ENCODE measurements at places on chromosomes 13 and 19.

DNA sequence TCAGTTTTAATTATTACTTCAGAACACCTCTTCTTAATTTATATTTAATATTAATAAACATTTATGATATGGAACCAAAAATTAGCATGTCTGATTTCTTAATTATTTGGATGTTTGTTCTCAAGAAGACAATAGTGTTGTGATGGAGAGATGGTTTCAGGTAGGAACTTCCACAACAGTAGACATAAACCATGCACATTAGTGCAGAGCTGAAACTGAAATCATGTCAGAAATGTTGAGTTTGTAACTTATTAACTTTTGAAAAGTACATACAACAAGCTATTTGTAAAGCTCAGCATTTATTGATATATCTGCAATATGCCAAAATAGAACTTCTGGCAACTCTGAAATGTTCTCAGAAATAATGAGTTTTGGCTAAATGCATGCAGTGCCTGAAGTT lies 11.8 kb upstream of the EDNRB start:
- no peak for DNase-seq

GRCh38 chr19:784541-784940 lies 12.7 kb upstream of the PTBP1 start:
- no peak for DNase-seq

GRCh38 chr19:48401287-48401686 lies 7.8 kb downstream of the GRIN2D start:
- DNase-seq: no peak

- DNase-seq: no peak
Measured at GRCh38 chr19:6425732-6426620, 1.4 kb upstream of the KHSRP start.

DNA sequence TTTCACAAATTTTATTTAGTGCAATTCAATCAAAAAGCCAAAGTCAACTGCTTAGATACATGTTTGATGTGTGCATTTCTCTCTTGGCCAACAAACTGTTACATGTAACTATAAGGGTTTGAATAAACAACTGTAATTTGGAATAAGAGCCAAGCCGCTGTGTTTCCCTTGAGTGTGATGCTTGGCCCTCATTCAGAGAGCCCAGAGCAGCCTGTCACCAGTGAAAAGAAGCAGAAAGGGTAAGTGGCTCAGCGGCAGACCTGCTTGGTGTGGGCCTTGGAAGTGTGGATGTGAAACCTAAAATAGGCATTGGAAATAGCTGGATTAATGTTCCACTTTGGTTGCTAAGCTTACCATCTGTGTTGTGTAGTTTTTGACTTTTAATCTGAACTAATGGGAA lies 924.6 kb downstream of the OLFM4 start:
- no peak for DNase-seq

- no peak for DNase-seq
Measured at GRCh38 chr19:41746593-41747227, 8.6 kb upstream of the CEACAM6 start.

GRCh38 chr13:33152389-33152788 lies 133.2 kb downstream of the STARD13 start:
- no peak for DNase-seq

GRCh38 chr19:38155453-38155852 lies 68.6 kb downstream of the DPF1 start:
- no peak for DNase-seq

GRCh38 chr19:3028305-3029064 lies 595 bp downstream of the TLE2 start:
- no peak for DNase-seq

GRCh38 chr13:28474491-28475134 lies 20.3 kb downstream of the FLT1 start:
- no peak for DNase-seq

- no peak for DNase-seq
Measured at GRCh38 chr13:42174344-42175162, 97.4 kb upstream of the AKAP11 start.

DNA sequence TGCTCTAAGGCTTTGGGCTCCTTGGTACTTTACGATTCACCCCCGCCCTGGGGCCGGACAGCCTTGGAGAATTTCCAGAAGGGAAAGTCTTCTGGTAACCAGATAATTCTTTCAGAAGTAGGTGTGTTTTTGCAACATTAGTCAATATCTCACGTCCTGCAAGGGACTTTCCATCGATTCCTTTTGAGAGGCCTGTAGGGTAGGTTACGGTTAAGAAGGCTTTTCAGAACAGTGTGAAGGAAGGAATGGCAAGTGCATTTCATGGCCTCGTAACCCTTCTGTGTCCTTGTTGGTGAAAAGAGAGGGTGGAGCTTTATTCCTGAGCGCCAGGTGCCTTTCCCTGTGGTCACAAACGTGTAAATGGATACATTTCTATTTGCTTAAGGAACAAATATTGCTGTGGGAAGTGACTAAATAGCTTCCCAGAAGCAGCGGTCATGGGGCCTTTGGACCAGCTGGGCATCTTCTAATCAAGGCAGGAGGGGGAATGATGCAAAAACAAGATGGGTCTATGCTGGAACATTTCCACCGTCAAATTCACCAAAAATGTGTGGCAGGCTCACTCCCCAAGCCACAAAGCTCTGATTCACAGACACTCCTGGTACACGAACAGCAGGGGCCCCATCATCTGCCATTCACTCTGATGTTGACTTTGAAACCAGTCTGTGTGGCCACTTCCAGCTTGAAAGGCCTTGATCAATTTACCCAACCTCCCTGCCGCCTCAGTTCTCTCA lies 99.2 kb downstream of the ANKRD10 start:
- DNase-seq: no peak

DNA sequence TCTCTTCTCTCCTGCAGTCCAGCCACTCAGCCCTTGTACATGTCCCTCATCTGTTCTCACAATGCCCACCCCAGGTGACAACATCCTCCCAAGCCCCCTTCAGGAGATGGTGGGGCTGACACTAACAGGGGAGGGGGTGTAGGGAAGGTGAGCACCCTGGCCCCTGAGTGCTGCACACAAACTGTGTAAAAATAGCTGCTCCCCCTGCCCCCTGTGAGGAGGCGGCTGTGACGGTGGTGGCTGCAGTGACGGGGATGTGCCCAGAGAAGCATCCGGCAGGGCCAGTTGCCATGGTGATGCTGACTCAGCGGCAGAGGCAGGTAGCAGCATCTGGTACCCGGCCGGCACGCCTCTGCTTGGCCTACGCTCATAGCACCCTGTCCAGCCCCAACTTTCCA lies 13.0 kb upstream of the JUND start:
- no peak for DNase-seq

DNA sequence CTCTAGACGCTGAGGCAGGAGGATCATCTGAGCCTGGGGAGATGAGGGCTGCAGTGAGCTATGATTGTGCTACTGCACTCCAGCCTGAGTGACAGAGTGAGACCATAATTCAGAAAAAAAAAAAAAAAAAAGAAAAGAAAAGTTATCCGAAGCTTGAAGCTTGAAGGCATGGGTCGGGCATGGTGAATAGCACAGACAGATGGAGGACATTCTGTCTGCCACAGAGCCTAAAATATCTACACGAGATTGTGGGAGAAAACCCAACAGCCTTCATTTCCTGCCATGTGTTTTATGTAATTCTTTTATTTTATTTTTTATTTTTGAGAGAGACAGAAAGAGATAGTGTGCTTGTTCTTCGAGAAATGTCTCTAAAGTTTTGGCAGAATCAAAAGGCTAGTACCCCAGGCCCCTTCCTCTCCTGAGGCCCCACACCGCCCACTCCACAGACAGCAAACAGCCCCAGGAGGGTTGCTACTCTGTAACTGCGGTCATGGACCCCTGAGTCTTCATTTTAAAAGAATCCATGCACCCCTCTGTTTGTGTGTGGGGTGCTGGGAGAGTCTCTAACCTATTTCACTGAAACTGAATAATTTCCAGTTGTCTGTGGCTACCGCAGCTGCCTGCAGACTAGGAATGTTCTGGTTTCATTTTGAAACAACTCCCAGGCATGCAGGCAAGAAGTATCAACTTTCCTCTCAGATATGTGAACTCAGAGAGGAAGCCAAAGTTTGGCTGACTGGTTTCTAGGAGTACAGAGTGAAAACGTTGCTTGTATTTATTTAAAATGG lies 38.4 kb upstream of the RCBTB2 start:
- no peak for DNase-seq

GRCh38 chr19:46298479-46299003 lies 1.7 kb downstream of the HIF3A start:
- no peak for DNase-seq

DNA sequence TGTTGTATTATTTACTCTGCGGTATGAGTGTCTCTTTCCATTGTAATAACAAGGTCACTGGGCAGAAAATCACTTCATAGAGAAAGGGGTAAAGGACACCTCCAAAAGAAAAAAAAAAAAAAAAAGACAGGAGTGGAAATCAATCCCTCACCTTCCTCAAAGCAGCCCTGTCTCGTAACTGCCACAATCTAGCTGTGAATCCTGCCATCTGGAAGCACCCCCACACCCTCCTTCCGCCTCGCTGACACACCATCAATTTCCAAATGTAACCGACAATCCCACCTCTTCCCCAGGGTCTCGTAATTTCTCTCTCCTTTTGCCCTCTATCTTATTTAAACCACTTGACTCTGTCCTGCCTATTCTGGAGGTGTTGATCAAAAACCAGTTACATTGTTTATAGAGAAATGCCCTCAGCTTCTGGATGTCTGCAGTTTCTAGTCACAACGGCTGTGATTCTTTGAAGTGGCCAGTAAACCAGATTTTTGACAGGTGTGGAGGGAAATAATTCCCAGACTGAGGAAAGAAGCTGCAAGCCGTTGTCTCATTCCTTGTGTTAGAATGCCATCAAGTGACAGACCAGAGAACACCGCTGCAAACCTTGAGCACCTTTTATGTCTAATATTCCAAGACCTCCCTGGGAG lies 9.1 kb upstream of the POP4 start:
- no peak for DNase-seq

GRCh38 chr13:22062478-22063205 lies 391.8 kb downstream of the FGF9 start:
- DNase-seq: no peak

DNA sequence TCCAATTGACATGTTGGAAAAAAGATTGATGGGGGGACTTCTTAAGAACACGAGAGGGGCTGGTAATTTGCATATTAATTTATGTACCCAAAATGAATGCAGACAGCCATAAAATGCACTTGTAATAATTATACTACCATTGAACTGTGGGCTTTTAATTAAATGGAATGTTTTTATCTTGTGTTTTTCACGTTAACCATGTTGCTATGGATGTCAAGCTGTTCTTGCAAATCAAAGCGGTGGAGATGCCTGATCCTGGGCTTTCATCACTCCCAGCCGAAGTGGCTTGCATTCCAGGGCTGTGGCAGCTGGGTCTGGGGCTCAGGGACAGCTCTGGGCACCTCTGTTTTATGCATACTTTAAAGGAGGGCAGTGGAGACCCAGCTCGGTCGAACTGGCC lies 179.4 kb upstream of the TMTC4 start:
- no peak for DNase-seq
